ENCODE measurements at places on chromosomes 16 and 17.

GRCh38 chr16:1108299-1109252 is 12.5 kb upstream of the C1QTNF8 start:
- H3K36me3 ChIP-seq: no peaks in the 10 kb centered on the region
- peaks cover 2% of the 10 kb centered on the region for H3K27me3 ChIP-seq
- H3K4me1 ChIP-seq: peaks cover 5% of the 10 kb centered on the region
- H3K4me3 ChIP-seq: no peak overlapping the region
- no peak overlapping the region for H3K27ac ChIP-seq

GRCh38 chr17:55734128-55734781 is 11.6 kb upstream of the TMEM100 start:
- peak; percentile 52 for DNase-seq
- H3K27me3 ChIP-seq: peaks cover 2% of the 10 kb centered on the region
- H3K4me1 ChIP-seq: peaks cover 32% of the 10 kb centered on the region

- H3K4me3 ChIP-seq: no peak overlapping the region
- peak; percentile 59 for DNase-seq
- H3K27me3 ChIP-seq: peaks cover 9% of the 10 kb centered on the region
These were observed 12.0 kb upstream of the CLUH start for GRCh38 chr17:2723505-2723996.

- no peak for DNase-seq
- H3K36me3 ChIP-seq: peaks cover 4% of the 10 kb centered on the region
- H3K4me1 ChIP-seq: peaks cover 35% of the 10 kb centered on the region
- peaks cover 14% of the 10 kb centered on the region for H3K27me3 ChIP-seq
These were observed 6.2 kb upstream of the DUSP14 start for GRCh38 chr17:37483311-37484039.

- peaks cover 3% of the 10 kb centered on the region for H3K27me3 ChIP-seq
- peaks cover 37% of the 10 kb centered on the region for H3K36me3 ChIP-seq
- no peak for DNase-seq
- no peaks in the 10 kb centered on the region for H3K4me1 ChIP-seq
- no peak overlapping the region for H3K4me3 ChIP-seq
These were observed 19.4 kb upstream of the NKD1 start for GRCh38 chr16:50528820-50529219.

- no peak overlapping the region for H3K27ac ChIP-seq
- H3K4me3 ChIP-seq: no peak overlapping the region
- H3K4me1 ChIP-seq: peaks cover 7% of the 10 kb centered on the region
- DNase-seq: no peak
These were observed 27.7 kb upstream of the WSB1 start for GRCh38 chr17:27266228-27266627.

DNA sequence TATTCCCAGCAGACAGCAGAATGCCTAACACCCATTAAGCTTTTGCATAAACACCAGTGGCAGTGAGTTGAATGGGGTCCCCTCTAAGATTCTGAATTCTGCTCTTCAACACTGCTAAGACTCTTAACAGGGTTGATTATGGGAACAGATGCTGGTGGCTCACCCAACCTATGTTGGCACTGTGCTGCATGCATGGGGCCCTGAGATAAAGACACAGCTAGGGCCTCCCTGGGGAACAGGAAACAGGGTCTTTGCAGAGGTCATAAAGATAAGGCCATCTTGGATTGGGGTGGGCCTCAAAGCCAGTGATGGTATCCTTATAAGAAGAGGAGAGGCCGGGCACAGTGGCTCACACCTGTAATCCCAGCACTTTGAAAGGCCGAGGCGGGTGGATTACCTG is 190.8 kb downstream of the SLC39A11 start:
- peaks cover 19% of the 10 kb centered on the region for H3K4me1 ChIP-seq
- peaks cover 3% of the 10 kb centered on the region for H3K27me3 ChIP-seq
- no peak overlapping the region for H3K27ac ChIP-seq
- no peaks in the 10 kb centered on the region for H3K36me3 ChIP-seq
- no peak overlapping the region for H3K4me3 ChIP-seq

GRCh38 chr17:83198366-83199341 is 119.2 kb downstream of the METRNL start:
- H3K4me3 ChIP-seq: no peak overlapping the region
- peaks cover 1% of the 10 kb centered on the region for H3K36me3 ChIP-seq
- H3K27me3 ChIP-seq: peaks cover 1% of the 10 kb centered on the region
- peak; percentile 4 for DNase-seq
- no peak overlapping the region for H3K27ac ChIP-seq

DNA sequence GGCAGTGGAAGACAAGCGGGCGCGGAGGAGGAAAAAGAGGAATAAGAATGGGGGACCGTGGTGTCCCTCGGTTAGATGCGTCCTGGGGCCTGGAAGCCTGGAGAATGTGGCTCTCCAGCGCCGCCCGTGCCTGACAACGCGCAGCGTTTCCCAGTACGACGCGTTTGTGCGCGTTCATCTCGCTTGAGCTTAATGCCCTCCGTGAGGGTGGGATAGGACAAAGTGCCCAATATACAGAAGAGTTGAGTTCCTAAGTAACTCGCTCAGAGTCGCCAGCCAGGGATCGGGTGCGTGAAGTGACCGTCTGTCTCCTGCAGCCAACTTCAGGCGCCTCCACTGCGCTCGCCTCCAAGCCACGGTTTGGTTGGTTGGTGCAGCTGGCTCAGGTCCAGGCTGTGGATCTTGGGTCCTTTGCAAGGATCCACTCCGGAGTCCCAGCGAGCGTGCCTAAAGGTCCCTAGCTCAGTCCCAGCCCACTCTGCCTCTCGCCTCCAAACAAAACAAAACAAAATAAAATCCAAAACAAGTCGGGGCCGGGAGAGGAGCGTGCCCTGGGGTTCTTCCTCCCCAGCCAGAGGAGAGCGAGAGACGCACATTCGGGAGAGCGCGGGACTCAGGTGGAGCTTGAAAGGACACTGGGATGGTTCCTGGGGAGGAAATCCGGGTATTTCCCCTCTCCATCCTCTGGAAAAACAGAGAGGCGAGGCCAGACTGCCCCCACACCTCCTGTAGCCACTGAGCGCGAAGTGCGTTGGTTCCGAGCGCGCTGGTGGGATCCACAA is 974 bp downstream of the GALR2 start:
- H3K4me3 ChIP-seq: peak overlapping the region; percentile 57
- DNase-seq: peak; percentile 47
- no peak overlapping the region for H3K27ac ChIP-seq
- H3K27me3 ChIP-seq: peaks cover 28% of the 10 kb centered on the region

- DNase-seq: no peak
- peaks cover 7% of the 10 kb centered on the region for H3K27me3 ChIP-seq
- no peak overlapping the region for H3K27ac ChIP-seq
- no peaks in the 10 kb centered on the region for H3K36me3 ChIP-seq
- H3K4me3 ChIP-seq: no peak overlapping the region
- peaks cover 12% of the 10 kb centered on the region for H3K4me1 ChIP-seq
These were observed 24.4 kb downstream of the CNTNAP1 start for GRCh38 chr17:42706732-42707131.

GRCh38 chr17:27494192-27495091 is 38.2 kb downstream of the KSR1 start:
- no peak for DNase-seq
- H3K4me3 ChIP-seq: peak overlapping the region; percentile 77
- no peaks in the 10 kb centered on the region for H3K36me3 ChIP-seq
- H3K4me1 ChIP-seq: peaks cover 78% of the 10 kb centered on the region
- peak overlapping the region; percentile 87 for H3K27ac ChIP-seq

DNA sequence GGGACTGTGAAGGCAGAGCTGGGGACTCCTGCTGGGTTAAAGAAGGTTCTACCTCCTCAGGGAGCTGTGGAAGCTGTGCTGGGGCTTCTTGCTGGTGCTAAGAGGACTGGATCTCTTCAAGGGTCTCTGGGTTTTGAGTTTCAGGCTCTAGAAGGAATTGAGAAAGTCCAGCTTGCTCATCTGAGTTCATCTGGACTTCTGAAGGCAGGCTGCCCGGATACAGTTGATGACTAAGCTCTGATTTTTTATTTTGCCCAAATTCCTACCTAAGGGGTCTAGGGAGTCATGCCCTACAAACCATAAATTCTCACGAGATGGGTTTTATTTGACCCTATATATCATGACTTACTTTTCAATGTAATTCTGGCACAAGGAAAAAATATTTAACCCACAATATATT is 46.8 kb upstream of the TMEM97 start:
- peaks cover 11% of the 10 kb centered on the region for H3K27me3 ChIP-seq
- peaks cover 9% of the 10 kb centered on the region for H3K36me3 ChIP-seq
- no peak overlapping the region for H3K27ac ChIP-seq
- H3K4me3 ChIP-seq: no peak overlapping the region
- H3K4me1 ChIP-seq: peaks cover 8% of the 10 kb centered on the region
- no peak for DNase-seq

Measured in glutamatergic neuron (in vitro differentiated cells).